ENCODE measurements at places on chromosomes 11 and 22. TPM values are rescaled to one million over a fixed set of nuclear protein-coding genes. Genes with fewer than 3 reads are reported as not detected.

Gene LAYN
- total RNA-seq, result 27.0 TPM

Gene ARVCF
- 1.6 TPM for total RNA-seq

Gene ACRV1
- not detected for total RNA-seq

Gene C22orf42
- not detected for total RNA-seq

Gene ANO5
- total RNA-seq, result 0.14 TPM

GRCh38 chr11:95153857-95154246 is 64.2 kb downstream of the ENDOD1 start:
- peak overlapping the region; percentile 89 for H3K27ac ChIP-seq
- no peaks in the 10 kb centered on the region for H3K27me3 ChIP-seq
- peak overlapping the region; percentile 89 for H3K4me3 ChIP-seq

DNA sequence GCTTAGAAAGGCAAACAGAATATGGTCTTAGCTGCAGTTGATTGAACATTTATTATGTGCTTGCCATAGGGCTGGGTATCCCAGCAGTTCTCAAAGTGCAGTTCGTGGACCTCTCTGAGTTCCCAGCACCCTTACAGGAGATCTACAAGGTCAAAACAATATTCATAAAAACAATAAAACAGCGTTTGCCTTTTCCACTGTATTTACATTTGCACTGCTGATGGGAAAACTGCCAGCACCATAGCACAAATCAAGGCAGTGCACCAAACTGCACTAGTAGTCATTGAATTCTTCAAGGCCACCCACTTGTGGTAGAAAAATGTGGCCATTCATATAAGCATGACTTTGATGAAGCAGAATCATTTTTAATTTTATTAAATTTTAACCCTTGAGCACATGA is 128.1 kb downstream of the CCDC34 start:
- no peak overlapping the region for H3K4me3 ChIP-seq
- no peaks in the 10 kb centered on the region for H3K4me1 ChIP-seq
- no peak for DNase-seq
- no peaks in the 10 kb centered on the region for H3K36me3 ChIP-seq
- H3K27ac ChIP-seq, result no peak overlapping the region
- no peaks in the 10 kb centered on the region for H3K27me3 ChIP-seq

GRCh38 chr11:102560555-102561011 is 30.0 kb upstream of the MMP7 start:
- no peaks in the 10 kb centered on the region for H3K27me3 ChIP-seq
- DNase-seq, result no peak
- H3K27ac ChIP-seq, result peak overlapping the region; percentile 96

- H3K27me3 ChIP-seq, result no peaks in the 10 kb centered on the region
- DNase-seq, result peak; percentile 53
- peaks cover 10% of the 10 kb centered on the region for H3K4me1 ChIP-seq
Observed at GRCh38 chr22:47918276-47918921, 1155.9 kb downstream of the TBC1D22A start.

GRCh38 chr11:21405422-21405821 is 736.0 kb downstream of the NELL1 start:
- H3K27ac ChIP-seq, result no peak overlapping the region
- no peaks in the 10 kb centered on the region for H3K27me3 ChIP-seq
- H3K4me1 ChIP-seq, result no peaks in the 10 kb centered on the region
- no peak overlapping the region for H3K4me3 ChIP-seq
- no peaks in the 10 kb centered on the region for H3K36me3 ChIP-seq

DNA sequence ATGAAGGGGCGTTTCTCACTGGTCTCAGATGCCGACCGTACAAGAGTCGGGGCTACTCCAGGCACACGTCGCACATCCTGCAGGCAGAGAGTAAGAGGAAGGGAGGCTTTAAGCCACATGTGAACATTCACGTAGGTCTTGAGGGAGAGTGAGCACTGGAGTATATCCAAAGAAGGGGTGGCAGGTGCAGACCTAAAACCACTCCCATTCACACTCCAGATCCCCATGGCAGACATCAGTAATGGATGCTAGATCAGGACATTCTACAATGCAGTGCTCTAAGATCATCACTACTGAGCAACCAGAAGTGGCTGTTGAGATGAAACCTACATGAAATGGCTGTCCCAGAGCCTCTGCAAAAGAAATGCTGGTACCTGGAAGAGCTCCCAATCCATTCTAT is 39.0 kb downstream of the WT1 start:
- DNase-seq, result no peak
- peaks cover 1% of the 10 kb centered on the region for H3K4me1 ChIP-seq
- no peak overlapping the region for H3K4me3 ChIP-seq
- H3K27me3 ChIP-seq, result peaks cover 11% of the 10 kb centered on the region

DNA sequence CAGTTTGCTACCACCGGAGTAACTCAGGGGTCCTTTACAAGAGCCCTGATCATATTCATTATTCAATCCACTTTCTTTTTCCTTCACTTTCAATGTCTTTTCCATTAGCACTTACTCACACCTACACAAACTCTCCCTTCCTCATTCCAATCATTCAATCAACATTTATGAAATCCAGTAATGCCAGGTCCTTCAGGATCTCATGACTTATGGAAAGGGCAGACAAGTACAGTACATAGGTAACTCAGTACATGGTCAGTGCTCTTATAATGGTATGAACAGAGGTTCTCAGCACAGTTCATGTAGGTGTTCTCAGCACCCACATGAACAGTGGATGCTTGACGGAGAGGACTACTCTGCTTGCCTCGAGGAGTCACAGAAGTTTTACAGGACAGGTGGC is 106.6 kb downstream of the USP35 start:
- no peaks in the 10 kb centered on the region for H3K27me3 ChIP-seq
- H3K27ac ChIP-seq, result no peak overlapping the region
- no peak overlapping the region for H3K4me3 ChIP-seq
- DNase-seq, result no peak
- H3K4me1 ChIP-seq, result peaks cover 26% of the 10 kb centered on the region
- H3K36me3 ChIP-seq, result peaks cover 23% of the 10 kb centered on the region

GRCh38 chr11:3126901-3127691 is 38.0 kb downstream of the OSBPL5 start:
- no peak overlapping the region for H3K4me3 ChIP-seq
- H3K36me3 ChIP-seq, result no peaks in the 10 kb centered on the region
- no peak overlapping the region for H3K27ac ChIP-seq

DNA sequence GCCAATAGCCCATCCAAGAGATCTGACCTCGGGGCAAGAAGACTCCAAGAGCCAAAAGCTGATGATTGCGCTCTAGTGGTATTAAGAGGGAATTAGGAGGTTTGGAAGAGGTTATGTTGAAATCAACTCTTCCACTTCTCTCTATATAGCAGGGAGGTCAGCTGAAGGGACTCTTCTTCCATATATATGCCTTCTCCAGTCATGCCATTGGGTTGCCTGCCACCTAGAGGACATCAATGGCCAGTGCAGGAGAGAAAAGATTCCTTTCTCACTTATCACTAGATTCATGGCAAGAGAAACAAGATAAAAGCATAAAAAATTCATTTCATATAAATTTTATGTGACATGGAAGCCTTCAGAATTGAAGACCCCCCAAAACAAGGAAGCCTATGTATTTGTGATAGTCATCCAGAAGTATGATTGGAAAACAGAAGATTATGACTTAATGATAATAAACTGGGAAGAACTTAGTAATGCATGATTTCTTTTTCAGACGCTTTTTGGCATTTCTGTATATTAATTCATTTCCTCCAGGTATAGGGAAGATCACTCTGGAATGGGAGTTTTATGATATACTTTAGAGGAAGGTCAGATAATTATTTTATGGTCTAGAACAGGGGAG is 435.1 kb upstream of the DDI1 start:
- no peaks in the 10 kb centered on the region for H3K4me1 ChIP-seq
- no peak overlapping the region for H3K27ac ChIP-seq
- peaks cover 13% of the 10 kb centered on the region for H3K27me3 ChIP-seq

DNA sequence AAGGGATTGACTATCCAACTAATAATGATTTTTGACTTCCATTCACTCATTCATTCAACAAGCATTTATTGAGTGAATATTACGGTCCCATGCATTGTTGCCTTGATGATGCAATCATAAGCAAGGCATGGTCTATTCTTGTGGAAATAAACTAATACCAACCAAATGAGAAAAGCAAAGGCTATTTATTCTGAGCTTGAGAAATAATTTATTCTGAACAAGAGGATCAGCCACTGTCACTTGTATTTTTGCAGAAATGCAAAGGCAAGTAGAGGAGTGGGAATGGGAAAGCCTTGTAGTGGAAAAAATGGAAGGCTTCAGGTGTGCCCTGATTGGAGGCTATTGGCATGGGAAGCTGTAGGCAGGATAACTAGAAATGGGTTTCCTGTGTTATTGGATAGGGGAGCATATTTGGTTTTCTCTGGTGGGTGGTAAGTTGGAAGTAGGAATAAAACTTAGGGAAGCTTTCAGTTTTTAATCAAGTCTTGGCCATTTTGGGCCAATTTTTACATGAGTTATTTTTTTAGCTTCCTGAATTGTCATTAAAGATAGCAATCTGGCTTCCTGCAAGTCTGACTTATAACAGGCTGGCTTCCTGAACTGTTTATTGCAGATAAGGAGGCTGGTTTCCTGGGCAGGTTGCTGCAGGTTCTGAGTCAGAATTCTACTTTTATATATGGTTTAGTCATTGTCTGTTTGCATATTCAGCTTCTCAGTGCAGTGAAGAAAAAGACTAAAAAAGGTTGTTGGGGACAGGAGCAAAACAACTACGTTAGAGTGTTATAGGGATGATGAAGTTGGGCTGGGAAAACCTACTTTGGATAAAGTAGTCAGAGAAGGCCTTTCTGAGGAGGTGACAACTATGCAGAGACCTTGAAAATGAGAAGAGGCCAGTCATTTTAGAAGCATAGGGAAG is 106.7 kb downstream of the APIP start:
- no peaks in the 10 kb centered on the region for H3K36me3 ChIP-seq
- H3K27me3 ChIP-seq, result peaks cover 12% of the 10 kb centered on the region
- H3K4me1 ChIP-seq, result peaks cover 2% of the 10 kb centered on the region
- no peak for DNase-seq
- no peak overlapping the region for H3K27ac ChIP-seq

GRCh38 chr11:33402066-33402465 is 144.9 kb downstream of the HIPK3 start:
- no peaks in the 10 kb centered on the region for H3K36me3 ChIP-seq
- H3K27me3 ChIP-seq, result peaks cover 14% of the 10 kb centered on the region
- H3K4me3 ChIP-seq, result no peak overlapping the region

All from activated naive CD8-positive, alpha-beta T cell treated with anti-CD3 and anti-CD28 coated beads, Interleukin-2, amount 10 ng/mL, durations not matched to agents 7 days and 5 days (primary cell).